ENCODE measurements at places on chromosomes 5 and 9.

DNA sequence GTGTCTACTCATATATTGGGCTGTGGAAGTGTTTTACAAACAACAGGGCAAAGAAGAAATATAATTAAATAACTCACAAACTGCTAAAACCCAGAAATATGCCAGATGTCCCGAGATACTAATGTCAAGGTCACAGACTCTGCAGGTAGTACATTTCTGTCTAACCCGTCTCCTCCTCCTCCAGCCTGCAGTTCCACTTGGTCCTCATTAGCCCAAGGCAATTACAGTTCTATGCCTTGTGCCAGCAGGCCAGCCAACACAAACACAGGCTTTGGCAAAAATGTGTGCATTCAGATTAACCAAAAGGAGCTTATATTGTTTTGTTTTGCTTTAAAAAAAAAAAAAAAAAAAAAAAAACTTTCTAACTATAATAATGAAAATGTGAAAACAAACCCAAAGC, 148.8 kb downstream of the MYO10 start:
- no peak for DNase-seq

DNA sequence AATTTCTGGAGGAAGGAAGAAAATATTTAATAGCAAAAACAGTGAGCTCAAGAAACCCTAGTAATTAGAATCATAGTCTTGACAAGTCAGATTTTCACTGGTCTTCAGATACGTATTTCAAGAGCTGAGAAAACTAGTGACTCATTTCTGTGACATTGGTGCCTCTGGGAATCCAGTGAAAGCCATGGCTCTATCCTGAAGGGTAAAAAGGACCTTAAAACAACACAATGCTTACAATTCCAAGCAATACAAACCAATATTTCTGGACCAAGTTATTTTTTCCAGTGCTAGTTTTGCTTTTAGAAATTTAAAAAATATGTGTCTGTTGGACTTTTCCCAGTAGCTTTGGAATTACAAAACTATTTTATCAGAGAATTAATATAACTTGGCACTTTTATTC, 140.3 kb downstream of the LPAR1 start:
- no peak for DNase-seq

- no peak for DNase-seq
Observed at GRCh38 chr5:176886336-176887251, 12.6 kb downstream of the HK3 start.

GRCh38 chr5:124859027-124859426, 112.6 kb upstream of the ZNF608 start:
- no peak for DNase-seq

DNA sequence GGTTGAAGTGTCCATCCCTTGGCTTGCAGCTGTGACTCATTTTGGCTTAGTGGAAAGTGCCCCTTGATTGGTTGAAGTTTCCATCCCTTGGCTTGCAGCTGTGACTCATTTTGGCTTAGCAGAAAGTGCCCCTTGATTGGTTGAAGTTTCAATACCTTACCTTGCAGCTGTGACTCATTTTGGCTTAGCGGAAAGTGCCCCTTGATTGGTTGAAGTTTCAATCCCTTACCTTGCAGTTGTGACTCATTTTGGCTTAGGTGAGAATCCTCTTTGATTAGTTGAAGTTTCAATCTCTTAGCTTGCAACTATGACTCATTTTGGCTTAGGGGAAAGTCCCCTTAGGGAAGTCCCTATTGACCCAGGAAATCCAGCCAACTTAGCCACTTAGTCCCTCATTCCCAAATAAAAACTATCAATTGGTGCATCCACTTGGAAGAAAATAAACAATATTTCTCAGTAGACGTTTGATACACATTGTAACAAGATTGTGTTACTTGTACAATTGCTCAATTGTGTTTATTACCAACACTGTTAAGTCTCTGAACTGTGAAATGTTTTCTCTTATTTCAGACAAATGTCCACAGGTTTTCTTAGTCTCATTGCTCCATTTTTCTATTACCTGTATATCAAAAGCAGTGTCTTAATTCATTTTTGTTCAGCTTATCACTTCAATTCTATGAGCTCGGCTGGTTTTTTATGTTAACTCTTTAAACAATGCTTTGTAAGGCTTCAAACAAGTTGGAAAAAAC, 2308.8 kb upstream of the ACO1 start:
- DNase-seq: peak; percentile 12

- DNase-seq: no peak
Observed at GRCh38 chr9:130532426-130533080, 46.8 kb upstream of the FUBP3 start.

DNA sequence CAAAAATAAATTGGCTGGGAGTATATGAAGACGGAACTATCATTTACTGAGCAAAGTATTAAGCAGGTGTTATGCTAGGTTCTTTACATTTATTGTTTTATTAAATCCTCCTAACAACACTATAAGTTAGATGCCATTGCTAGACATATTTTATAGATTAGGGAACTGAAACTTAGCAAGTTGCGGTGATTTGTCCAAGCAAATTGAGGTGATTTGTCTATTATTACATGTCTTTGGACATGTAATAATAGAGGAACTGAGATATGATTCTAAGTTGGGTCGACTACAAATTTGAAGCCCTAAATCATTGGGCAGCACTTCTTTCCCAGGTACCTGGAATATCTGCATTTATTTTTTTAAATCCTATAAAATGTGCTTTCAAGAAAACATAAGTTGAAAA, 429.9 kb downstream of the GABRG2 start:
- DNase-seq: no peak

GRCh38 chr5:121890297-121890858, 38.7 kb downstream of the FTMT start:
- no peak for DNase-seq

DNA sequence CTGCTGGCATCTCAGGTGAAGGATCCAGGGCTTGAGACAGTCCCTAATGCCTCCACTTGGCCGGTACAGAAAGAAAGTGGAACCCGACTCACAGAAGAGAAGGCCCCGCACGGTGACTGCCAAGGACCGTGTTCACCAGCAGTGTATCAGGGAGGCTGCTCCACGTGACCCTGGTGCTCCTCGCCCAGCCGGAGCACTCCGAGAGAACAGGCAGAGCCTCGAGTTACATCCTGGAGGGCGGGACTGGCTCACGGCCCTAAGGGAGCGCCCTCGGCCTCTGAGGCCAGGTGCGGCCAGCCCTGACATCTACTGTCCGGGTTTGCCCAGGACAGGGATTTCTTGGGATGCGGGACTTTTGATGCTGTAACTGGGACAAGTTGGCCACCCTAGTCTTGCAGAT, 104.0 kb upstream of the SARDH start:
- DNase-seq: no peak

DNA sequence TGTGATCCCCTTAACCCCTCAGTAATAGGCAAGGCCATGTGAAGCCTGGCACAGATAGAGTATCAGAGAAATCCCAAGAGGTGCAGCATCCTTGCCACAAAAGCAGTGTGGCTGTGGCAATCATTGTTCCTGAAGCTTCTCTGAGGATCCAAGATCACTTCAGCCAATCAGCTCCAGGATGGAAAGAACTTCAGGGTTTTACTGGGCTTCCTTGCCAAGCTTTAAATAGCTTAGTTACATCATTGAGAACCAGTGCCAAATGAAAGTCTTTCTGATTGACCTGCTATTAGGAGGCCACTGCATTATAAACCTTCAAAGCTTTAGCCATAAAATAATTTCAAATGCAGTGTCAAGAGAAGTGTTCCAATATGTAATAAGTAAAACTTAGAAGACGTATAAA, 430.6 kb downstream of the PIK3R1 start:
- no peak for DNase-seq

GRCh38 chr9:21967702-21968101, 26.5 kb downstream of the CDKN2A start:
- DNase-seq: no peak

DNA sequence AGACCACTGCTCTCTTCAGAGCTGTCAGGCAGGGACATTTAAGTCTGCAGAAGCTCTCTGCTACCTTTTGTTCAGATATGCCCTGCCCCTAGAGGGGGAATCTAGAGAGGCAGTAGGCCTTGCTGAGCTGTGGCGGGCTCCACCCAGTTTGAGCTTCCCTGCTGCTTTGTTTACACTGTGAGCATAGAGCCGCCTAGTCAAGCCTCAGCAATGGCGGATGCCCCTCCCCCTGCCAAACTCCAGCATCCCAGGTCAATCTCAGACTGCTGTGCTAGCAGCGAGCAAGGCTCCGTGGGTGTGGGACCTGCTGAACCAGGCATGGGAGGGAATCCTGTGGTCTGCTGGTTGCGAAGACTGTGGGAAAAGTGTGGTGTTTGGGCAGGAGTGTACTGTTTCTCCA, 59.9 kb downstream of the CAVIN4 start:
- DNase-seq: no peak

DNA sequence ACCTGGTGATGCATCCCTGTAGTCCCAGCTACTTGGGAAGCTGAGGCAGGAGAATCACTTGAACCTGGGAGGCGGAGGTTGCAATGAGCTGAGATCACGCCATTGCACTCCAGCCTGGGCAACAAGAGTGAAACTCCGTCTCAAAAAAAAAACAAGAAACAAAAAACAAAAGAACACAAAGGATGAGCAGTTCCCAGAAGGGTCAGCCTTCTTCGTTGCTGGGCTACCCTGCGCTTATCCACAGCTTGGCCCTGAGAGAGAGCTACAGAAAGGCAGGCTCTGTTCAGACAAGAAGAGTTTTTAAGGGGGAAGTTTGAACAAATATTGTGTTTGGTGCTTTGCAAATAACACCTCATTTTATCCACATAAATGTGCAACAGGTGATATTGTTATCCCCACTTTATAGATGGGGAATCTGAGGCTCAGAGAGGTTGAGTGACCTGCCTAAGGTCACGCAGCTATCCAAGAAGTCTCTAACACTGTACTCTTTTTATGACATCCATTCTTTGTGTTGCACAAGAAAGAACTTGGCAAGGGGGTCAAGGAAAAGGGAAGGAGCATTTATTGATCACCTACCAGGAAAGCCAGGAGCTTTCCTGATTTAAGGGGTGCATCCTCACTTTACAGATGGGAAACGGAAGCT, 63.7 kb upstream of the NEURL1B start:
- no peak for DNase-seq

- no peak for DNase-seq
Observed at GRCh38 chr5:162529209-162529608, 461.6 kb downstream of the GABRG2 start.

DNA sequence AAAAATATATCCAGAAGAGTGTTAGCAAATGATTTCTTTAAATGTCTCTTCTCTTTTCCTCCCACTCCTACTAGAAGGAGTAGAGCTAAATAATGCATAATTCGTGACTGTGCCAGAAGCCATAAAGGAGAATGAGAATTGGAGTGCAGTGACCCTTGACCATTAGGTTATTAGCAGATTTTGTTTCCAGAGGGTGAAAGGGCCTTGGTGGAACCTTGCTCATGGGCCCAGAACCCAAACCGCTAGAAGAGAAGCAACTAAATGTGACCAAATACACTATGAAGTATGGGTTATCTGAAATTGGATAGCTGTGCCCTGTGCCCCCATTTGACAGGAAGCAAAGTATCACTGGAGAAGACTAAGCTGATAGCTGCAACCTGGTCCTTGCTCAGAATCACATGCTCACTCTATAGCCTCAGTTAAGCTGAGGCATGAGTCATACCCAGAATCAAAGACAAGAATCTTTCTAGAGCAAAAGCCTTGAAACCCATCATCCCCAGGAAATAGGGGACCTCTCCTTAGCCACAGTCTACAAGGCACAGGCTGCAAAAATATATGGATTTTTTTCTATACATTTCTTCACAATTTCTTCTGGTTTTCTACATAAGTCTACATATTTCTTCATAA, 36.3 kb downstream of the CAPSL start:
- DNase-seq: no peak

DNA sequence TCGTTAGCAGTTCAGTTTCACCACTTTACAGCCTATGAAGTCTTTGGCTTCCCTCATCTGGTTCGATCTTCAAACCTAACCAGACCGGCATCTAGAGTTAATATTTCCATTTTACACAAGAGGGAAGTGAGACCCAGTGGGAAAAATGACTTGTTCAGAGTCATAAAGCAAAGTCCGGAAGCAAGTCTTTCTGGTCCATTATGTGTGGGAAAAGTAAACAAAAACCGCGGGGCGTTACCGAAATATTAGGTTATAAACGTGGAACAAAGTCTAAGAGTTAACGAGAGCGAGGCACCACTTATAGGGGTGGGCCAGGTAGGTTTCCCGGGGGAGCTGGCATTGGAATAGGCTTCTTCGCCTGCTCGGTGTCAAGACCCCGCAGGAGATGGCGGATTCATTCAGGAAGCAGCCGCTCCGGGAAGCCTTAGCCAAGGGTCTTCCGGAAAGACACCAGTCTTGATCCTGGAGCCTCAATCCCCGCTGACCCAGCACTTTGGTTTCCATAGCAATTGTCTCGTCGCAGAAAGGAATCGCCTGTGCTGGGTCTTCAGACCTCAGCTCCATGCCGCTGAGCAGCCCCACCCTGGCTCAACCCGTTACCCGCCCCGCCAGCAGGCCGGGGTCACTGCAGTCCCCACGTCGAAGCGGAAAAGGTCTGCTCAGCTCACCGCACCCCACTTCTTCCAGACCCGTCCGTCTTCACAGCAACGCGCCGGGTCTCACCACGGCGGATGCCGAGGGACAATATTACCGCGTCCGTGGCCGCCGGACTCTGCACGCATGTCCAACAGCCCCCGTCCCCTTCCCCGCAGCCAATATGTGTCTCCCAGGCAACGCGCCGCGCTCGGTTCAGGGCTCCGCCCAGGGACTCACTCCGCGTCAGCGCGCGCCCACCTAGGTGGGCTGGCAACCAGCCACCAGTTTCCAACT, at the start of gene C5orf52:
TSS of gene C5orf52 (plus strand) at position 872 of the 930 bp plus-strand sequence. CDS start 82 bp downstream, outside the sequence.
- DNase-seq: no peak

DNA sequence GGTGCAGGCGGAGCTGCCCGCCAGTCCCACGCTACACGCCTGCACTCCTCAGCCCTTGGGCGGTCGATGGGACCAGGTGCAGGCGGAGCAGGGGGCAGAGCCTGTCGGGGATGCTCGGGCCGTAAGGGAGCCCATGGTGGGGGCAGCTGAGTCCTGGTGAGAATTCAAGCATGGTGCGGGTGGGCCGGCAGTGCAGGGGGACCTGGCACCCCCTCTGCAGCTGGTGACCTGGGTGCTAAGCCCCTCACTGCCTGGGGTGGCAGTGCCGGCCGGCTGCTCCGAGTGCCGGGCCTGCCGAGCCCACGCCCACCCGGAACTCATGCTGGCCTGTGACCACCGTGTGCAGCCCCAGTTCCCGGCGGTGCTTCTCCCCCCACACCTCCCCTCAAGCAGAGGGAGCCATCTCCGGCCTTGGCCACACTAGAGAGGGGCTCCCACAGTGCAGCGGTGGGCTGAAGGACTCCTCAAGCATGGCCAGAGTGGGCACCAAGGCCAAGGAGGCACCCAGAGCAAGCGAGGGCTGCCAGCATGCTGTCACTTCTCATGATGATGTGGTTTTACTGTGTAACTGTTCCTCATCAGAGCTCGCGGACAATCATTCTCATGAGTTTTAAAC, 228.9 kb upstream of the CDH9 start:
- DNase-seq: no peak

DNA sequence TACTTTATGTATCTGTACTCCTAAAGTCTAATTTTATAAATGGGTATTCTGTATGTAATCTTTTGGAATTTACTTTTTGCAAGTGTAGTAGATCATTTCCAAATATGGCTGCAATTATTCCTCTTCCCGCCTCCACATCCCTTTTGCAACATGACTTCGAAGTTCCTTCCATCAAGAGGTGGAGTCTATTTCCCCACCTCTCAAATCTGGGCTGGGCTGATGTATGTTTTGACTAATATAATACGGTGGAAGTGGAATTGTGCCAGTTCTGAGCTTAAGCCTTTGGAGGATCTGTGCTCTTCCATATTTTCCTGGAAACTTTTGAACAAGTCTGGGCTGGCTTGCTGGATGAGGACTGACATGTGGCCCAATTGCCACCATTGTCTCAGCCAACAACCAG, 155.9 kb downstream of the FGF18 start:
- DNase-seq: no peak
